ENCODE measurements at places on chromosomes 12 and 14.
A peak's percentile ranks its signal among the peaks of the same experiment; 100 is the strongest.

DNA sequence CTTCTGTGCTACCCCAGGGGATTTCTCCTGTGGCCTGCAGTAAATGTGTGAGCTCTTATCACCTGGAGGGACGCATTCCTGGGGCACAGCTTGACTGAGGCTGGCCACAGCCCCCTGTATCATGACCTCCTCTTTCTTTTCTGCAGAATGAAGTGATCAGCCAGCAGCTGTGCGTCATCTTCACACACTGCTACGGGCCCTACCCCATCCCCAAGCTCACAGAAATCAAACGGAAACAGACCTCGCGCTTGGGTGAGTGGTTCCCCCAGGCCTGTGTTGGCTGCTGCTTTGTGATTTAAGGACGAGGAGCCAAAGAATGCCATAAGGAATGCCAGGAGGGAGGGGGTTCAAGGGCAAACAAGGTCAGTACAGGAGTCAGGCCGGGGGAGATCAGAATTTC lies 50.5 kb upstream of the PWP1 start:
- no peak for DNase-seq

- peak; percentile 90 for DNase-seq
These were observed 17.5 kb downstream of the IQSEC3 start for GRCh38 chr12:84056-84455.

GRCh38 chr12:17528394-17528793 lies 561.6 kb downstream of the RERGL start:
- peak; percentile 6 for DNase-seq

DNA sequence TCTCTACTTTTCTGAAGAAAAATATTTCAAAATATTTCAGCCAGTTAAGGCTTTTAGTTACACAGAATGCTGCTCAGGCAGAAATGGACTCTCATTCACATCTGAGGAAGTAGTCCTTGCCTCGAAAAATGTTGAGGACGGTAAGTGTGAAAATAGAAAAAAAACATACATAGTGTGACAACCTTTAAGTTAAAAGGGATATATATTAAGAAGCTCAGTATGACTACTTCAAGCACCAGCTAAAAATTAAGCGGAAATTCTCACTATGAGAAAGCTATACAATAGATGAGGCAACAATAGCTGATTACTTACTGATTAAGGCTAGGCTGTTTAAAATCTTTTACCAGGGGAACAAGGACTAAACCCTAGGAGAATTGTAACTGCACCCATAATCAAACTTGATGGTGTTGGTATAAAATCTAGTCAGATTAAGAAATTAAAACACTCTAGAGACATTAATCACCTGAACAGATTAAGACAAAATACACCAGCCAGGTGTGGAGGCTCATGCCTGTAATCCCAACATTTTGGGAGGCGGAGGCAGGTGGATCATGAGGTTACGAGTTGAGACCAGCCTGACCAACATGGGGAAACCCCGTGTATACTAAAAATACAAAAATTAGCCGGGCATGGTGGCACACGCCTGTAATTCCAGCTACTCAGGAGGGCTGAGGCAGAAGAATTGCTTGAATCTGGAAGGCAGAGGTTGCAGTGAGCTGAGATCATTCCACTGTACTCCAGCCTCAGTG lies 53.9 kb downstream of the HNRNPC start:
- DNase-seq: no peak

- DNase-seq: no peak
These were observed 1.2 kb downstream of the CNOT2 start for GRCh38 chr12:70244409-70244808.

DNA sequence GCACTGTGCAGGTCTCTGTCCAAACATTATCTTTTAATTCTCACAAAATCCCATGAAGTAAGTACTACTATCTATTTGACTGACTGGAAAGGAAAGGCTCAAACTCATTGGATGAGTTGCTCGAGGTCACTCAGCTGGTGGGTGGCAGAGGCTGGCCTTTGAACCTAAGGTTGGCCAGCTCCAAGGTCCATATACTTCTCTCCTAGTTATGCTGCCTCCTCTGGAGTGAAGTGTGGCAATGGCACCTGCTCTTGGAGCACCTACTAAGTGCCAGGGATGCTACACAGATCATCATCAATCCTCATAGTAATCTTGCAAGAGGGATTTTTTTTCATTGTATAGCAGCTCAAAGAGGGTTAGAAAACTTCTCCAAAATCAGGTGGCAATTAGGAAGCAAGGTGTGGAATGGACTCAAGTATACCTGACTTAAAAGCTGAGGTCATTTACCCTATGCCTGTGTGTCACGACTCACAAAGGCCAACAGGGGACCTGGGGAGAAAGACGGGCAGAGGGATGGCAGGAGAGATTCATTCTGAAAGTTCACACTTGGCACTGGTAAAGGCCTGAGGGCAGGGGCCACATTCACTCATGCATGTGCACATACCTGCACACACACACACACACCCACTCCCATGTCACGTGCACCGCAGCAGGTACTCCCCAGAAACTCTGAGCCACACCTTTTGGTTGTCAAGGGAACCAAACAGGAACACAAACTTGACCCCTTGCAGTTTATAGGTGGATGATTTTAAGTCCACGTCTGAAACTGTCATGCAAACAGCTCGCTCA lies 146.4 kb downstream of the FOXN3 start:
- no peak for DNase-seq

- DNase-seq: no peak
These were observed 11.0 kb downstream of the DCTN2 start for GRCh38 chr12:57535764-57536596.

- DNase-seq: no peak
These were observed 11.8 kb upstream of the ENDOU start for GRCh38 chr12:47736877-47737676.

DNA sequence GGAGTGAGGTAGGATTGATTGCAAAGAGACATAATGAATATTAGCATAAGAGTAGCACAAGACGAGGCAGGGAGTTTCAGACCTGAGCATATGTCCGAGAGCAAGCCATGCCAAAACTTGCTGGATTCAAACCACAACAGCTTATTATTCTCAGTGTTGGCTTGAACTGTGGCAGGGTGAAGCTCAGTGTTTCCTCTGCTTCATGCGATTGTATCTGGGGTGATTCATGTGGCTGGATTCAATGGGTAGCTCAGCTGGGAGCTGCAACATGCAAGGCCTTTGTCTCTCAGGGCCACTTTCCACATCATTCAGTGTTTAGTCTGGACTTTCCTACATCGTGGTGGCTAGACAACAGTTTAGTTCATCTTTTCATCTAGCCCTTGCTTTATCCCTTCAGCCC lies 22.1 kb upstream of the E2F7 start:
- no peak for DNase-seq

- peak; percentile 10 for DNase-seq
These were observed 181.0 kb downstream of the MYRFL start for GRCh38 chr12:70005864-70006618.

DNA sequence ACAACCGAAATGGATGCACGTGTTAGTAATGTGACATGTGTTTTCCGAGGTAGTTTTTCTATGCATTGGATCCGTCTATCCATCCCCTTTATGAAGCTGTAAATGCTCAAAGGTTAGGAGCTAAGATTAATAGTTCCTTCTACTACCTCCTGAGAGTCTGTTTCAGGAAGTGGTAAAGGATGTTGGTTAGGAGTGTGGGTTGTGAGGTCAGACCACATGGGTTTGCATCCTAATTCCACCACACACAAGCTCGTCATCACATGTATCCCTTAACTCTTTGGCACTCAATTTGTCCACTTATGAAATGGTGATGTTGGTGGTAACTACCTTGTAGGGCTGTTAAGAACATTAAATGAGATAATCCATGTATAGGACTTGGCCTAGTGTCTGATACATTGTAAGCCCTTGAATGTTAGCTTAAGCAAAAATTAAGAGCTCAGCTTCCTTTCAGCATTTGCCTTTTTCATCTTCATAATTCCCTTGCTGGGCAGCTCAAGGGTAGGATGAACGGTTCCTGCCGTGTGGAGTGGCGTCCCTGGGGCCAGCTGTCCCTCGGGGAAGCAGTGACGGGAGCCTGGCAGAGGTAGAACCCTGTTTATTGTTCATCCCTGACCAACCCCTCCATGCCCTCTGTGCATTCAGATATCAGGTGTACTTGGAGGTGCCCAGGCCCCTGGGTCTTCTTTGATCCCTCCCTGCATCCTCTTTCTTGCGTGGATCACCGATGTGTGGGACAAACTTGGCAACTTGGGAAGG lies 52.3 kb downstream of the TSPAN9 start:
- DNase-seq: no peak

- no peak for DNase-seq
These were observed 1262.9 kb downstream of the TMEM121 start for GRCh38 chr14:106789318-106789717.

DNA sequence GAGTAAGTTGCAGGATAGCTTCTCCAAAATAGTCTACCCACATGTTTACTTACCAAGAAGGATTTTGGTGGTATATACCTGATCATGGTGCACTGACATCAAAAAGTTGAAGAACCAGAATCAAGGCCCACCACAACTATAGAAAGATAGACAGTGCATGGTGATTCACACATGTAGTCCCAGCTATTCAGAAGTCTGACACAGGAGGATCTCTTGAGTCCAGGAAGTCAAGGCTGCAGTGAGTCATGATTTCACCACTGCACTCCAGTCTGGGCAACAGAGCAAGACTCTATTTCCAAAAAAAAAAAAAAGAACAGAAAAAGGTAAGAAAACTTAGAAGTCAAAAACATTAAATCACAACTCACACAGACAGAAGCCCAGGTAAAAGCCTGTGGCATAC lies 422.2 kb upstream of the FOXG1 start:
- no peak for DNase-seq

DNA sequence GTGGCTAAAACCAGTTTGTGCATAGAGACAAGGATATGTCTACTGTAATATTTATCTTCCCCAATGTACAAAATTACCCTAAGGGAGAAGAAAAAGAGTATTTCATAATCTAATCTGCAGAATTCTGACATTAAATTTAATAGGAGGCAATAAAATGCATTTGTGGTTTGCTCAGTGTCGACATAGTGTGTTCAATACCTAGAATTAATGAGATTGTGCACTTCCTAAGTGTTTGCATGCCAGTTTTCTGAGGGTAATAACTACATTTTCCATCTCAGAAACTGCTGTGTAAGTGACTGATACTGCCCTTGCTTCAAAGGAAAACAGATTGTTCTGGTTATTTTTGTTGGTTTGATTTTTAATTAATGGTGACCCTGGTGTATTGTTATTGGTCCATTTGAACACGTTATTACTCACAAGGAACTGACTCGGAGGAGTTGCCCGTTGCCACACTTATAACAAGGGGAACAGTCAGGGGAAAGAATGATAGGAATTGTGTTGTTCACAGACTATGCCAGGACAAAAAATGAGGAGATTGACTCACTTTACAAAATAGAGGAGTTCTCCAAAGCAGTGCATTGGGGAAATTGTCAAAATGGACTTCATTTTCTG lies 960.3 kb upstream of the TMEM132C start:
- no peak for DNase-seq

DNA sequence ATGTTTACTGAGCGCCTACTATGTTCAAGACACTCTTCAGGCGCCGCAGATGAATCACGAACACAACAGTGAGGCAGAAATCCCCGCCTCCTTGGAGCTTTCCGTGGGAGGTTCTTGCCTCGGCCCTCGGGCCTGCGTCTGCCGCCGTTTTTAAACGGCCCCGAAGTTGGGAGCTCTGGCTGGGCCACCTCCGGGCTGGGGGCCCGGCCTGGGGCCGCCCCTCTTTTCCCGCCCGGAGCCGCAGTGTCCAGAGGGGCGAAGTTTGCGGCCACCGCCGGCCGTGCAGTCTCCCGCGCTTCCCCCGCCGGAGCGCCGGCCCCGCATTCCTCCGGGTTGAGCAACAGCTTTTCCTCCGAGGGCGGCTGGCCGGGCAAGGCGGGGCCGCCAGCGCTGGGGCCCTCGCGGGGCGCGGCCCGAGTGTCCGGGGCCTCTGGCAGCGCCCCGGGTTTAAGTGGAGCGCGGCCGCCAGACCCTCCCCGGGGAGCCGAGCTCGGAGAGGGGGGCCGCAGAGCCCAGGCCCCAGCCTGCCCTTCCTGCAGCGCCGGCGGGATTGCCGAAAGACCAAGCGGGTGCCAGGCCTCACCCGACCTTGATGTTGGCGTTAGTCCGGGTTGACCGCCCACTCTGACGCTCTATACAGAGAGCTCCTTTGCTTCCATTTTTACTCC lies 18.7 kb upstream of the CTDSP2 start:
- DNase-seq: no peak

GRCh38 chr12:46456356-46457334 lies 84.1 kb upstream of the SLC38A2 start:
- no peak for DNase-seq

DNA sequence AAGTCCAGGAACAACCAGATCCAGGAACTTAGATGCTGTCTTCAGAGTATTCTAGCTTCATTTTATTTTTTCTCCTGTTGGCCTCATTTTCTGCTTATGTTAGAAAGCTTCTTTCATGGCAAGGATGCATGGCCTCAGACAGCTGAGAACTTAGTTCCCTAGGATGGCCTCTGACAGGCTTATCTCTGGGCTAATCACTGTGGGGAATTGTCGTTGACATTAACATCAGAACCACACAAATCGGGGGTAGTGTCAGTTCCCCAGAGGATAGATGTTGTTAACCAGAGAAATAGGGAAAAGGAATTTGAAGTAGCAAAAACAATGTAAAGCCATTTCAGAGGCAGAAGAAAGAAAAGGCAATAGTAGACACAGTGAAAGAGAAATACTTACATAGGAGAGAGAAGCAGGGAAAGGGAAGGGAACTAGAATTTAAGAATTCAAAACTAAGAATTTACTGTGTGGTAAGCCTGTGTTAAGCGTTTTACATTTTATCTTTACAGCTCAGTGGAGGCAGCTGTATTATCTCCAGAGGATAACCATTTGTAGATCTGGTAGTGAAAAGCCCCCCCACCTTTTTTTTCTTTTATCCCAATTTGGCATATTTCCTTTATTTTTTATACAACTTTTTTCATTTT lies 21.8 kb downstream of the FUT8 start:
- no peak for DNase-seq

- DNase-seq: peak; percentile 58
These were observed 28.5 kb upstream of the KLHL42 start for GRCh38 chr12:27751386-27752047.

DNA sequence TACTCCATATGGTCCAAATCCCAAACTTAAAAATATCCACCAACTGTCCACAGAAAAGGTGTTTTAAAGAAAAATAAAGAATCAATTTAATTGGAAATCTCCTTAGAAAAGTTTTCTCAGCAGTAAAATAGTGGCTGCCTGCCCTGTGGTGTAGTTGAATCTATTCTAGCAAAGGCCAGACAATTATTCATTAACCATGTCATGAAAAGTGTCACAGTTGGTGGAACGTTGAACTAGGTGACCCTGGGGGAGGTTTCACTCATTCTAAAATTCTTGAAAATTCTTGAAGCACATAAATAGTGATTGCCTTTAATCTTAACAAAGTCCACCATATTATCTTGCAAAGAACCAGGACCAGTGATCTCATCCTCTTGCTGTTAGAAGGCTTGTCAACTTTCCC lies 78.4 kb upstream of the GZMB start:
- no peak for DNase-seq

- no peak for DNase-seq
These were observed 110.4 kb upstream of the SCAF11 start for GRCh38 chr12:46100551-46101484.

- DNase-seq: no peak
These were observed 36.1 kb downstream of the NCOR2 start for GRCh38 chr12:124531281-124531745.

GRCh38 chr14:66105815-66106214 lies 380.4 kb upstream of the CCDC196 start:
- no peak for DNase-seq

GRCh38 chr14:102178806-102179205 lies 39.1 kb downstream of the WDR20 start:
- no peak for DNase-seq

- DNase-seq: no peak
These were observed 55.9 kb downstream of the FERMT2 start for GRCh38 chr14:52895000-52895399.
